Stimulated activated CD8-positive, alpha-beta memory T cell treated with anti-CD3 and anti-CD28 coated beads, Interleukin-4, amount 100 ng/mL, for 1 hour (primary cell): ENCODE measurements at places on chromosomes 11 and 22.

- DNase-seq, result no peak
These were observed 149.7 kb upstream of the PLET1 start for GRCh38 chr11:112410325-112410724.

DNA sequence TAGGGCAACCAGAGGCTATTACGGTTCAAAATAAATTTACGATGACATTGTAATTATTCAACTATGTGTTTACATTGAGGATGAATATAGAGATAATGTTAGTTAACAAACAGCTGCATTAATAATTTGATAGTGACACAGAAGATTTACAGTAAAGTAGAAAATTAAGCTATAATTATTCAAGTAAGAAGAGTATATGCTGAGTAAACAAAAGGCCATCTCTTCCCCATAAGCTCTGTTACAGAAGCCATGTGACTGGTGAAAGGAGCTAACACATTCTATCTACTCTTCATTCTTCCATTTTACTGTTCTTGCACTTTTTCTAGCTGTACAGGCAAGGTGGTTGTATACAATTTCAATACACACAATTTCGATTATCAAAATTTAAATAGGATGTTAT, 54.2 kb downstream of the IMMP1L start:
- no peak for DNase-seq

GRCh38 chr11:65468874-65469333, 29.9 kb upstream of the MALAT1 start:
- no peak for DNase-seq

GRCh38 chr11:113401718-113402117, 14.1 kb downstream of the ANKK1 start:
- DNase-seq, result no peak

DNA sequence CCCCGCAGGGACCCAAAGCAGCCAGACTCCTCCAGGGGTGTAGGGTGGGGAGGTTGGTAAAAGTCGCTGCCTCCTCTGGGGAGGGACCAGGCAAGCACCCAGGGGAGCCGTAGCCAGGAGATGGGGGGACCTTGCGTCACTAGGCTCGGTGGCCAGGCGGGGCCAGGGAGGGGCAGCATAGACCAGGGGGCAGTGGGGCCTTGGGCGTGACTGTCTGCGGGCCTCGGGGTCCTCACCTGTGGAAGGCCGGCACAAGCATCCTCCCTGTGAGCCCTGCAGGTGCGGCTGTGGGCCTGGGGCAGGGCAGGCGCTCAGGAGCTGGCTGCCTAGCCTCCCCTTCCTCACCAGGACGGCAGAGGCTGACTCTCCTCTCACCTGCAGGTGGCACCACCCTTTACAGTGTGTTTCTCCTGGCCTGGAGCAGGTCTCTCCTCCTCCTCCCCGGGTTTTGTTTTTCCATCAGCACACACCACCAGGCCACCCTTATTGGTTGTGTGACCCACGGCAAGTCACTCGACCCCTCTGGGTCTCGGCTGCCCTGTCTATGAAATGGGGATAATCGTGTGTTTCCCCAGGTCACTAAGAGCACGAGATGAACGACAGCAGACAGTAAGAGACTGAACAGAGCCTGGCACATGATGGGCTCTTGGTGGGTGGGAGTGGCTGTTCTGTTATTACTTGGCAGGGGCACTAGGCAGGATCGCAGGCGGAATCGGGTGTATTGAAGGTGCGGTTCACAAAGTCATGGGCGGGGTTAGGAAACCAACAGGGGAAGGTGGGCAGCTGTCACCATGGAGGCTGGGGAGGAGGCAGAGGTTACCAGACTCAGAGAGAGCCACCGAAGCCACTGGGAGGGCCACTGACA, 52.7 kb downstream of the FLRT1 start:
- no peak for DNase-seq

- DNase-seq, result no peak
These were observed 41.3 kb downstream of the MUC6 start for GRCh38 chr11:995044-995751.

DNA sequence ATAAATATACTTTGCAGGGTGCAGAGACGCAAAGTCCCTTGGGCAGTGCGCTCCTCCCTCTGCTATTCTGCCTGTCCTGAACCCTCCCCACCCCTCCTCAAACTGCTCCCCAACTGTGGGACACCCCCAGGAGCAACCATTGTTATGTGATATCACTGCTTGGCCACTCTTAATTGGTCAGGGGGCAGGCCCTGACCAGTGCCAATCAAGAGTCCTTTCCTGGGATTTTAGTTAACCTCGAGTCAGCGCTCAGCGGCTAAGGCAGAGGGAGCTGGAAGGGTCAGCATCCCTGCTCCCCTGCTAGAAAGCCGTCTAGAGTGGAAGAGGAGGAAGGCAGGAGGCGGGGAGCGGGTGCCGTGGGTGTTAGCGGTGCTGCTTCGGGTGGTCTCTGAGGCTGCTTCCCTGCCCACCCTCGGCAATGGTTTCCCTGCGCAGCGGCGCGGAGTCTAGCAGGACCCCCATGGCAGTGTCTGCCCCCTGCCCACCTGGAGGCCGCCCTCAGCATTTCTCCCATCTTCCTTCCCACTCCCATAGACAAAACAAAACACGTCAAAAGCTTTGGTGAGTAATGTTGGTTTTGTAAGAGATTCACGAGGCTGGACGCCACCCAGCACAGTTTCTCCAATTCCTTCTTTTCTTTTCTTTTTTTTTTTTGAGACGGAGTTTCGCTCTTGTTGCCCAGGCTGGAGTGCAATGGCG, 38.4 kb upstream of the A4GALT start:
- DNase-seq, result no peak

DNA sequence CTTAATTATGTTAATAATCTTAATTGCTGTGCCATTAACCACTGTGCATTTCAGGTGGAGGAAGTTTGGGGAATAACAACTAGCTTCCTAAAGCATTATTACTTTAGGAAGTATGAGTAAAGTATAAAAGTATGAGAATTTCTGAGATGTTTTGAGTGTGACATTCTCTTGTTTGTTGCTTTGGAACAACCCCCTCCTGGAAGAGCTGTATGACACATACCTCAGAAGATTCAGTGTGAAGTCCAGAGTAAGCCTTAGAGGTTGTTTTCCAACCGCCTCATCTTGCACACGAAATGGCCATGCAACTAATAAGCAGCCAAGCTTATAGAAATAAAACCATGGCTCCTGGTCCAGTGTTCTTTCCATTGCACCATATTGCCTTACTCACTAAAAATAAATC, 21.7 kb downstream of the CCDC81 start:
- no peak for DNase-seq

- no peak for DNase-seq
These were observed 76.4 kb downstream of the MPPED1 start for GRCh38 chr22:43488031-43488866.

DNA sequence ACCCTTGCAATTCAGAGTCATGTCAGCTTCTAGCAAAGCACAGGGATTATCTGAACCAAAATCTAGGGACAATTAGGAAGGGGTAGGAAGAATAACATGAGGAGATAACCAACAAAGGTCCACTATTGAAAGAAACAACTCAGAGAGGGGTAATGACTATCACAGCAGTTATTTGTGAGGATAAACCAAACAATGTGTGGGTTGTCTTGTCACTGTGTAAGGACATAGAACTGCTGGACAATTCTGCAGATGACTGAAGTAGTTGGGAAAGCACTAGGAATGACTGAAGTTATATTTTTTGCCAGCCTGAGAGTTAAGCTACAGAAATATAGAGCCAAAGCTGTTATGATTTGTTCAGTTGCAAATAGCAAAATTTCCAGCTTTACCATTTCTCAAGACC, 858.4 kb upstream of the CCDC90B start:
- no peak for DNase-seq

DNA sequence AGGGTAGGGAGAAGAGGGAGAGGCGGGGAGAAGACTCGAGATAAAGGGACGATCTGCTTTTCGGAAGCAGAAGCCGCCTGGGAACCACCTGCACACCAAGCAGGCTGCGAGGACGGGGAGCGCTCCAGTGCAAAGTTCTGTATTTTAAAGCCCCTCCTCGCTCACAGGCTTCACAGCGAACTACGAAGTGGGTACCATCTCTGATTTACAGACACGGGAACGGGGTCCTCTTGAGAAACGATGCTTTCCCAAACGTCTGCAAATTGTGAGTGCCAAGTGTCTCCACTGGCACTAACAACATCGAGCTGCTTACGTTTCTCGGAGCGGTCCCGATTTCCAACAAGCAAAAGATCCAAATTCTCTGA, 700 bp upstream of the STX3 start:
- no peak for DNase-seq

- DNase-seq, result no peak
These were observed 7.2 kb downstream of the ARSA start for GRCh38 chr22:50620593-50621355.

- DNase-seq, result no peak
These were observed 24.9 kb downstream of the WNT11 start for GRCh38 chr11:76181371-76181770.

- DNase-seq, result no peak
These were observed 41.6 kb downstream of the CHRDL2 start for GRCh38 chr11:74689666-74690065.

DNA sequence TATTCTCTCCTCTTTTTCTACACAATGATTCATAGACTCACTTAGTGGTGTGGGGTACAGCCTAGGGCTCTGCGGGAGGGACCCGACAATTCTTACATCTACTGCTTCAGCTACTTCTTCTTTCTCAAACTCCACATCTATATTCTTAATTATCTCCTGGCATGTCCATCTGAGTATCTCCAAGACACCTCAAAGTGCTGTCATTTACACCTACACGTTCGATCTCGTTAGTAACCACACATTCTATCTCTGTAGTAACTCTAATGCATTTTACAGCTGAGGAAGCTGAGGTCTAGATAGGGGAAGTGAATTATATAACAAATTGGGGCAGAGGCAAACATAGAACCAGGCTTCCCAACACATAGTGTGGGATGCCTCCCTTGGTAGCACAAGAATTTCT, 27.7 kb upstream of the RRM1 start:
- no peak for DNase-seq

GRCh38 chr22:29109822-29110221, 37.0 kb downstream of the KREMEN1 start:
- DNase-seq, result no peak

DNA sequence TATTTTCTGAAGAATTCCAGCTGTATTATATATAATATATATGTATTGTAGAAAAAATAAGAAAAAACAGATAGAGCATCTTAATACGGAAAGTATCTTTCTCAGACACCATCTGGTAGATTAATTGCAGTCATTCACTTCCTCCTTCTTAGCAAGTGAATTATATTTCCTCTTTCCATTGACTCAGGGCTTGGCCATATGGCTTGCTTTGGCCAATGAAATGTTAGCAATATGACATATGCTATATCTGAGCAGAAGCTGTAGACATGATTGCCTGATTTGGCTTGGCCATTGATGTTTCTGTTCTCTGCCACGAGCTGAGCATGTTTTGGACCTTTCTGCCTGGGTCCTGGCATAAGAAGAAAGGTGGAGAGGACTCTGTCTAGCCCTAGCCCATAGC, 34.4 kb upstream of the ZBED5 start:
- no peak for DNase-seq

GRCh38 chr11:45900916-45901617, 6.0 kb downstream of the FREY1 start:
- no peak for DNase-seq

- DNase-seq, result no peak
These were observed 13.8 kb upstream of the OR56A3 start for GRCh38 chr11:5928271-5928670.

DNA sequence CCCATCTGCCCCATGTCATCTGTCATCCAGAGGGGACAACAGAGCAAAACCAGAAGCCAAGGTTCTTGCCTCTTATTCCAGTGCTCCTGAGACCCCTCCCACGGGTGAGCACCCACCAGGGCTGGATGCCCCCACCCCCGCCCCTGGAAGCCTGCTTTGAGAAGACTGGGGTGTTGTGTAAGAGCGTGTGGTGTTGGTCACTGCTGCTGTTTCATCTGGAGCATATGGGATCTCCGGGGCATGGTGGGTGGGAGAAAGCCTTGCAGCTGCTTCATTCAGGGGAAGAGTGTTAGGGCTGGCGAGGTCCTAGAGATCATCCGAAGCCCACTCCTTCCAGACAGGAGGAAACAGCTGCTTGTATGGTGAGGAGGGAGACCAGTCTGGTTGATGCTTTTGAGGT, 54.1 kb downstream of the CHRDL2 start:
- no peak for DNase-seq

GRCh38 chr11:68142441-68143309, 21.5 kb upstream of the CHKA start:
- no peak for DNase-seq

DNA sequence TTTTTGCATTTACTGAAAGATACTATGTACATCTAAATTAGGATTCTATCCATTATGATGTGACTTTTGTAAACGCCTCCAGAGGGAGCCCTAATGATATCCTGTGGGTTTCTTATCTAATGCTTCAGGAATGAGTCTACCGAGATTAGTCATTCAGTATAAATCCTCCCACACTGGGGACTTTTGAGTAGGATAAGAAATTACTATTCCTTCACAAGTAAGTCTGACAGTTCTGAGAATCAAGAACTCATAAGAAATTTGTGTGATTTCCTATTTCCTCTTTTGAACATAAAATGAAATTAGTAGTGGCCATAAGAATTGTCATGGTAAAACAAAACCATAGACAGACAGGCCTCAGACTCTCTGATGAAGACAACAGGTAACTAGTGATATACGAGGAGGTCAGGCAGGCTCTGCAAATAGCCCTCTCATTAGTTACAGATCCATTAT, 10.0 kb upstream of the OR5M1 start:
- DNase-seq, result no peak

- DNase-seq, result no peak
These were observed 38.1 kb upstream of the PRDM11 start for GRCh38 chr11:45108070-45109064.

DNA sequence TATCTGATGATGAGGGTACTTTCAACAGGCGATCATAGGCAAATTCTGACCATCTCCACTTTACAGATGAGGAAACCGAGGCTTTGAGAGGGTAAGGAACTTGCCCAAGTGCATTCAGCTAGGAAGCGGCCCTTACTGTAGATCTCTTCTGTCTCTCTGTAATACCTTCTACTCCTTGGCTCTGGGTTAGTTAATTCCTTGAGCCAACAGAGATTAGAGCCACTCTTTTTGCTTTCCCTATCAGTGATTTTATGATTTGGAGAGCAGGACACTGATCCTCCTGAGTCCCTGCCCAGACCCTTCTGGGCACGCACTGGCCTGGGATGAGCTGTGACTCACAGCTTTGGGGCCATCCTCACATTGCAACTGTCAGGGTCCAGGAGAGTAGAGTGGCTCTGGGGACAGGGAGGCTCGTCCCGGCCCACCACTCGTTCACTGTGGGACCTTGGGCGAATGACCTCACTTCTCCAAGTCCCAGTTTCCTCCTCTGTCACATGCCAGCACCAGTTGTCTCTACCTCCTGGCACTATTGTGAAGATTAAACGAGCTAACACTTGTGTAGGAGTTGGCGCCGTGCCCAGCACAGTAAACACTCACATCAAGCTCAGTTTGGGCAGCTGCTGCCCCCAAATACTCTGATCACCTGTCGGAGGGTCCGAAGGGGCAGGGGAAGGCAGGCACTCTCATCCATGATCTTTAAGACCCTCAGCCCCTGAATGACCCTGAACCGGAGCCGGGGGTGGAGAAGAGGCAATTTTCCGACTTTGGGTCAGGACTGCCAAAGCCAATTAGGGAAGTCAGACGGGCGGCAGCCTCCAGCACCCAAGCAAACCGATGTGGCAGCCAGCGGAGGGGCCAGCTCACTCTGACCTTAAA, 235.0 kb downstream of the MIAT start:
- no peak for DNase-seq

GRCh38 chr11:125542709-125543108, 26.6 kb upstream of the EI24 start:
- DNase-seq, result no peak

GRCh38 chr11:92180664-92181251, 43.9 kb upstream of the FAT3 start:
- no peak for DNase-seq

GRCh38 chr22:31056986-31057599, 24.0 kb upstream of the SMTN start:
- DNase-seq, result no peak
